Activated naive CD4-positive, alpha-beta T cell treated with anti-CD3 and anti-CD28 coated beads, Interleukin-2, amount 50 U/mL, for 72 hours (primary cell): ENCODE measurements at places on chromosomes 6 and 20.

GRCh38 chr20:52118016-52118623, 73.5 kb downstream of the ZFP64 start:
- DNase-seq = no peak

GRCh38 chr20:62899633-62900051, 26.7 kb downstream of the DIDO1 start:
- no peak for DNase-seq

DNA sequence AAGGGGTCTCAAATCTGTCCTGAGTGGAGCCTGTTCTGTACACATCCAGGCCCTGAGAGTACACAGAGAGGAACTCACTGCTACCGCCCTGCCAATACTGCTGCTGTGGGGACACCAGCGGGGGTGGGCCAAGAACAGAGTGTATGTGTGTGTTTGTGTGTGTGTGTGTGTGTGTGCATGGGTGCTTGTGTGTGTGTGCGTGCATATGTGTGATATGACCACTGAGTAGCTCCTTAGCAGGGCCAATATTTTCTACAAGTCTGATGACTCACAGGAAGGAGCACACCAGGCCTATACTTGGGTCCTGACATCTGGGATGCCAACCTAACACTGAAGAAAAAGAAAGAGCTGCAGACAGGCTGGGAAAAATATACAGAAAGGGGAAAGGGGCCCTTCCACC, 1.4 kb downstream of the RAET1E start:
- DNase-seq = no peak

GRCh38 chr6:119210596-119210995, 132.1 kb upstream of the FAM184A start:
- no peak for DNase-seq

DNA sequence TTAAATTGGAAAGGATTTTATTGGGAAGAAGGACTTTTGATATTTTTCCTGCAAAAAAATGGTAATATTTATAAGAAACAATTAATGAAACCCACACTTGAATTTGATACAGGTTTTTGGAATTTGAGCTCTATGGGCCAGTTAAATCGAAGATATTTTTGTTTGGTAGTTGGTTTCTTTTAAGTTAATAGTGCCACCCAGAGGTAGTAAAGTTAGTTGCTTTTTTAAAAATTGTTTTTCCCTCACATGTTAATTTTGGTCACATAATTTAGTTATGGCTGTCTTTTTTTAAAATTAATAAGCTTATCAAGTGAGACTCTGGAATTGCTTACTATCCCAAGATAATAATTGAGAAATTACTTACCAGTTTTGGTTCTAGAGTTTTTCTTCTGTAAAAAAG, 7.1 kb downstream of the PRIM2 start:
- no peak for DNase-seq

DNA sequence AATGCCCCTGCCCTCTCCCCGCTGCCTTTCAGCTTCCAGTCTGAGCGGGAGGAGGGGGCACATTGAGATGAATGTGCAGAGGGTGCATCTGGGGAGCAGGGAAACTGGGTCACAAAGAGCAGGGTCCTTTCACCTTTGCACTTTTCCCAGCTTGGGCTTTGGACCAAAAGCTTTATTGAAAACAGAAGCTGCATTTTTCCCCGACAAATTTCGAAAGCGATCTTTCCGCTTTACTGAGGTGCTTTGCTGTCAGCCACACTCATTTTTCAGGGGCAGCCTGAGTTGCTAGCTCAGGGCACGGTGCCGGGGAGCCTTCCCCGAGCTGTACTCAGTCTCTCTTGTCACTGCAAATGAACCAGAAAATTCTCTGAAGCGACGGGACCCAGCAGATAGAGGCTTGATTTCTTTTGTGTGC, 283.7 kb upstream of the SOX4 start:
- no peak for DNase-seq

GRCh38 chr20:56249244-56249955, 868 bp downstream of the MC3R start:
- no peak for DNase-seq

DNA sequence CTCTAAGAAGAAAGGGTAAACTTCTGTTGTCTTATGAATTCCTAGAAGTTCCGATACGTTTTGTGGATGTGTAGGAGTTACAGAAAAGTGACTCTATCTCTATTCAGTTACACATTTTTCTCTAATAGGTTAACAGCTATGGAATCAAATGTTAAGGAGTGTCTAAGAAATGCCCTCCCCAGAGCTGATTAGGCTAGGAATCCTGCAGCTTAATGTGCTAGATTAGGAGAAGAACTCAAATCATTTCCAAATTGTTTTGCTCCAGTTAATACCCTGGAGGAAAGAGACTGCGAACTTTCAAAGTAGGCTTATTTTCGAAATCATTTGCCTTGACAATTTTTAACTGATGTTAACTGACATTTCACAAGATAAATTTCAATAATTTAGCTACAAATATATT, 51.9 kb downstream of the IBTK start:
- DNase-seq = no peak

DNA sequence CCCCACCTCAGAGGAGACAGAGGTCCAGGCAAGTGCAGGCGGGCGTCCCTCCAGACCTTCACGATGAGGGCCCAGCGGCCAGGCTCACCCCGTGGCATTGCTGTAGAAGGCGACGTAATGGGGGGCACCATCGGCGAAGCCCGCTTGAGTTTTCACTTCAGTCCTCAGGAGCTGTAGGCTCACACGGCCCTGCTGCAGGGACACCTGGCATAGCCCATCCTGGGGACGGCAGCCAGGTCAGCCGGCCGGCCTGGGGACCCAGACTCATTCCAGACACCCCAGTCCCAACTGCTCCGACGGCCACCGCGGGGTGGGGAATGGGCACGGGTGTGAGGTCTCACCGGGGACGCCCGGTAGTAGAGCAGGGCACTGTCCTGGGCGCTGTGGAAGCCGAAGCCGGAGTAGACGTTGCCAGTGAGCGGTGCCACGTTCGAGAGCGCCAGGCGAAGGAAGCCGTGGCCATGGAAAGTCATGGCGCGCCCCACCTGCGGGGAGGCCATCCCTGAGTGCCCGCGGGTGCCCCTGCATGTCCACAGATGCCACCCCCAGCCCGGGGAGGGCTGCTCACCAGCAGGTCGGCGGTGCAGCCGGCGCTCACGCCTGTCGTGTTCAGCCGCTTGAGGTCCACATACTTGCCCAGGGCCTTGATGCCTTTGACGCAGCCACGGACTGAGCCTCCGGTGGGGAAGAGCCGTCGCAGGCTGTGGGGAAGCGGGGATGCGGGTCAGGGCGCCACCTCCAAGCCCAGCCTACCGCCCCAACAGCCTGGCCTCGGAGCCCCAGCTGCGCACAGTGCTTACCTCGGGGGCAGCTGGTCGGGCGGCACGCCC, 9.2 kb downstream of the ADRM1 start:
- DNase-seq = no peak

GRCh38 chr6:40343877-40344565, 243.1 kb downstream of the LRFN2 start:
- no peak for DNase-seq

GRCh38 chr20:536426-537010, 7.1 kb downstream of the CSNK2A1 start:
- DNase-seq = no peak

DNA sequence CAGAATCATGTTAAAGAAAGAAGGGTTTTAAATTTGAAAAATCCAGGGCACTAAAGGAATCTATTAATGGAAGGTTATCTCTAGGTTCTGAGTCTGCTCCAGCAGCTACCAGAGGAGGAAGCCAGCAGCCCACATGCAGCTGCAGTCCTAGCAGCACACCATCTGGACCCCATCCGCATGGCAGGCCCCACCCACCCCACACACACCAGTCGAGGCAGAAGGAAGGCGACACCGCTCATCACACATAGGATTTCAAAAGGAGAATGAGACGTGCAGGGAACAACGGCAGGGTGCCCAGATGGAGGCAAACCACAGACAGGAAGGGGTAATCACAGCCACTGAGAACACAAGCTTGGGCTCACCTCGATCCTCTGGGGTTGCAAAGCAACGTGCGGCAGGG, 78.9 kb downstream of the GINS1 start:
- no peak for DNase-seq

- DNase-seq = no peak
These were observed 62.5 kb downstream of the GJA1 start for GRCh38 chr6:121497970-121498375.

DNA sequence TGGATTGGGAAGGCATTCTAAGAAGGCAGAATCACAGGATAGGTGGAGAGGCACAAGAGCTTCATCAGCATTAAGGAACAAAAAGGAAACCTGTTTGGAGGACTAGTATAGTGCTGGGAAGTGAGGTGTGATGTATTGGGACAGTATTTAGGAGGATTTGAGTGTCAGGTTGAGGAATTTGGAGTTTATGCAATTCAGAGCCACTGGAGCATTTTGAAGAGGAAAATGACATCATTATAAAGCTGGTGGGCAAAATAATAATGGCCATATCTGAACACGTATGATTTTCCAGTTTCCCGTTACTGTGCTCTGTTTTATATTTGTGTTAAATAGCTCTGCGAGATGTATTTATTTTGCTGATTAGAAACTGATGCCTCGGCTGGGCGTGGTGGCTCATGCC, 14.2 kb downstream of the NDUFAF5 start:
- DNase-seq = no peak

DNA sequence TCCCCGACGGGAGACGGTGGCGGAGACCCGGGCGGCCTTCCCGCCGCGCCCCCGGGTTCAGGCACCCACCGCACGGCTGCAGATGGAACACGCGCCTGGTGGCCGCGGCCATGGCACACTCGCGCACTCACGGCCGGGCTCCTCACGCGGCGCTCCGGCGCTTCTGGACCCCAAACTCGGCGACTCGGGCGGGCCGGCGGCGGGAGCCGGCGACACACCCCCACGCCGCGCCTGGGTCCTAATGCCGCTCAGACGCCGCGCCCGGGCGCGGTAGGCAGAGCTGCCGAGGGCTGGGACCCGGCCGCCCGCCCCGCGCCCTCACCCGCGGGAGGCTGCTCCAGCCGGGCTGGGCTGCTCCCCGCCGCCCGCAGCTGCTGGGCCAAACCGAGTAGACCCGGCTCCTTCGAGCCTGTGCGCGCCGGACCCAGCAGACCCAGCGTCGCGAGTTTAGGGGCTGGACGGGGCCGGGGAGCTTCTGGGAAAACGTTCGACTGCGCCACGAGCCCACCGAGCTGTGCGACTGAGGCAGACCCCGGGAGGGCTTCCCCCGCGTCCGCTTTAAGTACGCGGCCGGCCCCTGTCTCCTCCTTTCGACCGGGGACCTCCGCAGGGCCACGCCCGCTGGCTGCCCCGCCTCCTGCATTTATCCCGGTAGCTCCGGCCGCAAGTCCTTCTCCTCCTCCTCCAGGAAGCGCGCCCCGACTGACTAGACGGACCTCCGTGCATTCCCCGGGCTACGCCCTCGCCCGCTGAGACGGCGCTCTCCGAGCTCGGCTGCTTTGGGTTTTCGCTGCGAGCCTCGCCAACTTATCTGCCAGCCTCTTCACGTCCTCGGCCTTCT, at the start of gene SLC4A11:
Gene SLC4A11 (minus strand): TSS at position 165 of the 841 bp plus-strand sequence. CDS start 53 bp downstream, at position 112.
- DNase-seq = no peak

GRCh38 chr20:45053430-45054351, 47.2 kb downstream of the KCNS1 start:
- no peak for DNase-seq

DNA sequence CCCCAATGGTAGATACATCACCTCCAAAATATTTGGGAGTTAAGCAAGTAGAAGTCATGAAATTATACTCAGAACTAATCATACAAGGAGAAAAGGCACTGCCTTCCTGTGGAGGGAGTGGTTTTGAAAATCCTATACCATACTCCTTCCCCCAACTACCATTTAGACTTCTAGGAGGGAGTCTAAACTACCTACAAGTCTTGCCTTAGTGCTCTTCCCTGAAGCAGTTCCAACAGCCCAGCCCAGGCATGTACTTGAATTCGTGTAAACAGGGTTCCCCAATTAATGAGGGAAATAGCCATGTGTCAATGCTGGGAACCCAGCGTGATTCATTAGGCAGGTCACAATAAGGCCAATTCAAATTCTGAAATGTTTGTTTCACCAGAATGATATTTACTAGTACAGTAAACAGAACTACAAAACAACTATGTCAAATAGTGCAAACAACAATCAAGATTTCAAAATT, 39.1 kb upstream of the SGK1 start:
- no peak for DNase-seq

GRCh38 chr20:14478126-14478525, 140.7 kb upstream of the FLRT3 start:
- DNase-seq = no peak

GRCh38 chr20:25865715-25866656, 169.3 kb upstream of the ZNF337 start:
- peak; percentile 66 for DNase-seq

DNA sequence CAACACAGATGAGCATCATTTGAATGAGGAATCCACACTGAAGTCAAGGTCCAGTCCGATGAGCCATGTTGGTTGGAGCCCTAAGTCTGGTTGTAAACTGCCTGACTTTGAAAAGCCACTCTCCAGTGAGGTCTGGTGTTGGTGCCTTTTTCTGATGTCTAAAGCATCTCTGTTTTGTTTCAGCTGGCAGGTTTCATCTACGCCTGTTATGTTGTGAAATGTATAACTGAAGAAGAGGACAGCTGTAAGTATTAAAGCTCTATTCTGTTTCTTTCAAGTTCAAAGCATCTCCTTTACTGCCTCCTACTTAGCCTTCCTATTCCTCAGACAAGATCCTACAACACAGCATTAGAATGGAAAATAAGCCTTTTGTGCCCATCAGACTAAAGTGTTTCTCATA, 171.1 kb upstream of the RNF217 start:
- DNase-seq = no peak

DNA sequence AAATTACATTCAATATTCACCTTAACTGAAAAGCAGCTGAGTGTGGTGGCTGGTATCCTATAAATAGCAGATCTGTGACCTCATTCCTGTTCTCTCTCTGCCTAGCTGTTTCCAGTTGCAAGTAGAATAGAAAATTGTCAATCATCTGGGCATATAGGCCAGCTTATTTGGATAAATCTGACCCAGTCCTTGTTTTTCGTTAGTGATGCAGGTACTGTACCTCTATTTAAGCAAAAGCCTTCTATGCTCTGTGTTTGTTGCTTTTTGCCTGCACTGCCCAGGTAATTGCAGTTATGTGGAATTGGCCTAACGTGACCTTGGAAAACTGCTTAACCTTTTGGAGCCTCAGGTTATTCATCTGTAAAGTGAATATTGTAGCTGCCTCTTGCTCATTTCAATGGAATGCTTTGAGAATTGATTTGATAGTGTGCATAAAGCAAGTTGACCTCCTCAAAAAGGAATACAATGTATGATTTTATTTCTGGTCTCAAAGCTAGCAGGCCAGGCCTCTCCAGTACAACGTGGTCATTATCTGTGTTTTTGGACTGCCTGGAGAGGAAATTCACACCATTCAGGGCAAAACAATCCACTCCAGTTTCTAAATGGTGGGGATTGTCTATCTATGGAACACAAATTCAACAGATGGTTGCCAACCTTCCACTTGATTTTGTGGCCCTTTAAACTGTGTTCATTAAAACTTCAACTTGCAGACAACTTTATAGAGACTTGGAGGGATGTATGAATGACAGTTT, 508.7 kb upstream of the CITED2 start:
- no peak for DNase-seq

DNA sequence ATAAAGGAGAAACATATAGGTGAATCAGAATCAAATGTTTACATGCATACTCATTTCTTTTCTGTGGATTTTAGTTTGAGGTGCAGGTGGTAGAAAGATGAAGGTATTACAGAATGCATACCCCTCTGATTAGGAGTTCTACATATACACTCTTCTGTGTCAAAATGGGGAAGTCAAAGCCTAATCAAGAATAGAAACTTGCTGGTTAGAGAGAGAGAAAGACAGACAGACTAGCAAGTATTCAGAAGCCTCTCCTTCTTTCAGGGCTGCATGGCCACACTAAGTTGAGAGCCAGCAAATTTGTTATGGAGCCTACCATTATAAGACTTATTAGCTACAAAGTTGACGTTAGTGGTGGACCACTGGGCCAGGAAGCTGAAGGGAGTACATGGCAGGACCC, 358.3 kb upstream of the EYS start:
- no peak for DNase-seq
